ENCODE measurements at places on chromosomes 2 and 18.

- peak; percentile 49 for DNase-seq
Measured at GRCh38 chr18:63063171-63063570, 256.4 kb downstream of the BCL2 start.

DNA sequence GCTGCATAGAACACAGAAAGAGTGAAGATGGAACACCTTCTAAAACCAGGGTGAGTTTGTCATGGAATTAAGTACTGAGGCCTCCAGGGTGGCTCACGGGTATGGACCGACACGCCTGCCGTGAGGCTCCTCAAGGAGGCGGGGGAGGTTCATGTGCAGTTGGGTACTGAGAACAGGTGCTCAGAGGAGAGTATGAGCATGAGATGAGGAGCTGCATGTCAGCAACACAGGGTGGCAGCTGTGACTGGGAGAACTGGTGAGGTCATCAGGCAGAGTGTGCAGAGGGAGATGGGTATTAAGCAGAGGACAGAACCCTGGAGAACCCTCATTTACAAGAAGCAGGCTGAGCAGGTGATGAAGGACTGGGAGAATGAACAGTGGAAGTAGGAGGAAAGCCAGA lies 63.2 kb upstream of the KLHL29 start:
- no peak for DNase-seq

DNA sequence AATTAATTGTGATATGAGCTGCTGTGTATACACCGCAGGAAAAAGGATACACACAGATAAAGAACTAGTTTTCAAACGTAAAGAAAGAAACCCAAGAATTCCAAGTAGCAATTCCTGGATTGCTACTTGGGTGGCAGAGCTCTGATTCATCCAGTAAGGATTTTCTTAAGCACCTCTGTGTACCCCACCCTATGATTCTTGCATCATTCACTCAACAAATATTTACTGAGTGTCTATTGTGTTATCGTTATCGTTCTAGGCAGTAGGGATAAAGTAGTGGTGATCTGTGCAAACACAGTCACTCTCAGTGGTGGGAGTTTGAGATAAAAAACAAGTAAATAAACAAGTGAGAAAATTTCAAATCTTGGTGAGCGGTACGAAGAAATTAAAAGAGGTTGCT lies 4.9 kb upstream of the TMEM200C start:
- peak; percentile 25 for DNase-seq

GRCh38 chr2:191857259-191857805 lies 10.4 kb upstream of the CAVIN2 start:
- no peak for DNase-seq

DNA sequence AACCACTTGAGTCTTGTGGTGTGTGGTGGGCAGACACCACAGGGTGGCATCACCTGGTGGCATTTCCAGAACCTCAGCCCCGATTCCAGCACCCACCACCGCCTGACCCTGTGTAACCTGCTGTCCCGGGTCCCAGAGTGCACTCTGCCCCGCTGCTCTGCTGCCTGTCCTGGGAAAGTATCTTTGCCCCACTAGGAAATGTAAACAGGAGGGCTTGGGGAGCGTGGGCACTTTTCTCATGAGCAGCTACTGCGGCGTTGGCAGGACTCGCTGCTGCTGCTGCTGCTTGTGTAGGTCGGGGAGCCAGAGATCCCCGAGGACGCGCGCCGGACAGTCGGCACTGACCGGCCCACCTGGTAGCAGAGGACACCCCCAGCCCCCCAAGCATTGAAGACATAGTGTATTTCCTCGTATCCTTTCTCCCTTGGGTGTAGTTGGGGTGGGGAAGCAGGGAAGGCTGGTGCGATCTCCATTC lies 13.4 kb downstream of the DTYMK start:
- no peak for DNase-seq

- peak; percentile 99 for DNase-seq
Measured at GRCh38 chr2:45435316-45435715, 175.8 kb downstream of the SRBD1 start.

GRCh38 chr2:19677825-19678518 lies 223.8 kb downstream of the TTC32 start:
- DNase-seq: no peak

GRCh38 chr2:45919160-45919650 lies 267.7 kb downstream of the PRKCE start:
- no peak for DNase-seq

DNA sequence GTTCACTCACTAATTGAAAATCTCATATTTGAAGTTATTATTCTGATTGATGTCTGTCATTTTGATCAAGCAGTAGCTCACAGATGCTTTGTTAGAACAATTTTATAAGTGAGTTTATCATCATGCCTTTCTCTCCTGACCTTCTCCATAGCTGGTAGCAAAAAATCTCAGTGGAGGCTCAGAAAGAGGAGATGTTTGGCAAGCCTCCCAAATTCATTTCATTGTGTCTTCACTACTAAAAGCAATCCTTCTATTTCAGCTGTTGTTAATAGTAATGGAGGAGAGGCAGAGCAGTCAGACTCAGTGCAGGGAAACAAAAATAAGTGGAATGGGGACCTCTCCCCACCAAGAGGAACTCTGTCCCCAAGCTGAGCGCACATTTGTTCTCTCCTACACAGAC lies 2127.8 kb upstream of the CELF4 start:
- DNase-seq: no peak

DNA sequence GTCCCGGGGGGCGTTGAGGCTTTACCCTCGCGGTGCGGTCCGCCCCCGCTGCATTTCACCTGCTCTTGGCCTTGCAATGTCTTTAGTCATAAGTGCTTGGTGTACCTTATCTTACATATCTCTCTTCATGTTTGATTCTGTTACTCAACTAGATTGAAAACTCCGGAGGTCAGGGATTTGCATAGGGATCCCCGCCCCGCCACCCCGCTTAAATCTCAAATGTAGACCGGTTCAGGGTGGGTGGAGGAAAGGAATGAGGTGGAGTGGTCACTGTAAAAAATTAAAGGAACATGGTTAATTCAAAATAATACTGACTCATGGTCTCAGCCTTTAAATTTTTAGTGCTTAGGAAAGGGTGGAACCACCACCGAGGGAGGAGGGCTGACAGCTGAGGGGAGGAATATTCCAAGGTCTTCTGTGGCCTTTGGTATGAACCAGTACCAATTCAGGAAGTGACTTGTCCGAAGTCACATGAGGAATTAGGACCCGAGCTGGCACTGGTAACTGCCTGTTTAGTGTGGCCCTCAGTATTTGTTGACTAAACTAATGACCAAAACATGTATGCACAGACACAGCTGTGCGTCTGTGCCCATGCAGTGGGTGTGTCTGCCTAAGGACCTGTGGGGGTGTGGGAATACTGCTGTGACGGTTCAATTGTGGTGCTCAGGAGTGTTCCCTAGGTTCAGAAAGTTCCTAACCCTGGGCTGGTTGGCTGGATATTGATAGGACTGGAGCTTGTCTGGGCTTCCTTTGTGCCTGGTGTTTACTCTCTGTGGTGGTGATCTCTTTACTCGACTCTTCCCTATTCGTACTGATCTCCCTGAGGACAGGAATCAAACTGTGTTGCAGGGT lies 1.0 kb downstream of the PLEKHB2 start:
- peak; percentile 37 for DNase-seq

GRCh38 chr2:109272461-109272860 lies 143.5 kb downstream of the SH3RF3 start:
- no peak for DNase-seq

- DNase-seq: no peak
Measured at GRCh38 chr2:230008708-230009066, 60.0 kb downstream of the SLC16A14 start.

- no peak for DNase-seq
Measured at GRCh38 chr2:144158096-144158495, 361.8 kb downstream of the ZEB2 start.

DNA sequence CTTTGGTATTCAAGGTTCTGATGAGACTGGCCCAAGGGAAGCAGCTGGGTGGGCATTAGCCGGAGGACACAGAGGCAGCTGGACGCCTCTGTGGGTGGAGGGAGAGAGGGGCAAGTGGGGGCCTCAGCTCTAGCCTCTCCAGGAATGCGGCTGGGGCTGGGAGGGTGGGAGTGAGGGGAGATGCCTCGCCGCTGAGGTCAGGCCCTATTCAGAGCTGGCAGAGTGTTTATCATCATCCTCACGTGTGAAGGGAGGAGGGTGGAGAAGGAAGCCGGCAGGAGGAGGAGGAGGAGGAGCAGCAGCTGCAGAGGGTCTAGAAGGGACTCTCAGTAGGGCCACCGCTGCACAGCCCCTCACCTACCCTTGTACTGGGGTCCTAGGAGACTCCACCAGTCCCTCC lies 43.1 kb downstream of the TNS1 start:
- peak; percentile 64 for DNase-seq

- no peak for DNase-seq
Measured at GRCh38 chr2:207088839-207089238, 76.9 kb downstream of the KLF7 start.

DNA sequence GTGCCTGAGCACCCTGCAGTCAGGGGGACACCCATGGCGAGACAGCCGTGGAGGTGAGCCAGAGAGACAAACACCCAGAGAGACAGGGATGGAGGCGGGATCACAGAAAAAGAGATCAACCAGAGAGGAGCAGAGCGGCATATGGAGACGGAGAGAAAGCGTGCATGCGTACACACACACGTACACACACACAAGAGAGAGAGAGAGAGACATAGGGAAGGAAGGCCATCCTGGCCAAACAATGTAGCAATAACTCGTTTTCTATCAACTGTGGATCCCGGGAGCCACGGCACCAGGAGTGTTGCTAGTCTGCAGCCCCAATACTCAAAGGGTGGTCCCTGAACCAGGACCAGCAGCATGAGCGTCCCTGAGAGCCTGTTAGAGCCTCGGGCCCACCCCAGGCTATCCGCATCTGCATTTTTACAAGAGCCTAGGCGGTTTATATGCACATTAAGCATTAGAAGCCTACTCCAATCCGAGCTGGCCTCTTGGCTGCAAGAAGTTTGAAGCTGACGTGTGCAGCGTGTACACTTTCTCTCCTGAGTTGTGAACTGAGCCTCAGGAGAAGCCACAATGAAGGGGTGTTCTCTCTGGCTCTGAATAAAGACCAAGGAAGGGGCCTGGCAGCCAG lies 50.1 kb upstream of the MYCN start:
- DNase-seq: no peak

GRCh38 chr18:29087616-29088246 lies 910.8 kb upstream of the CDH2 start:
- peak; percentile 12 for DNase-seq

DNA sequence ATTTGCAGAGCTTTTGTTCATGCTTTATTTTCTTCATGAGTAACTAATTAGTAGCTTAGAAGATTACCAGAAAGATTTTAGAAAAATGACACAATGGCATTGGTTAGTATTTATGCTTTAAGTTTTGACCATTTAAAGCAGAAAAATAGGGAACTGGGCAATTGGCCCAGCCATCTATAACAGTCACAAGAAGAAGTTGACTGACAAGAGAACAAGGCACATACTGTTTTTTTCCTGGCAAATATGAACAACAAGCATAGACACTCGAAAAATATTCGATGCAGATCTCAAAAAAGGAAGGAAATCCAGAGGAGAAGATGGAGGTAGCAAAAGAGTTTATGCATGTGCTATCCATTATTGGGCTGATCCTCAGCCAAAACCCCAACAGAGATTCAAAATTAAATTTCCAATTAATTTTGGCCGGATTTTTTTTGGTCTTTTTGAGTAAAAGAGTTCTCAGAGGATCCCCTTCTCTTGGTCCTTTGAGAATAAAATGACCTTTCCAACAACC lies 200.8 kb upstream of the SLC35G4 start:
- no peak for DNase-seq

DNA sequence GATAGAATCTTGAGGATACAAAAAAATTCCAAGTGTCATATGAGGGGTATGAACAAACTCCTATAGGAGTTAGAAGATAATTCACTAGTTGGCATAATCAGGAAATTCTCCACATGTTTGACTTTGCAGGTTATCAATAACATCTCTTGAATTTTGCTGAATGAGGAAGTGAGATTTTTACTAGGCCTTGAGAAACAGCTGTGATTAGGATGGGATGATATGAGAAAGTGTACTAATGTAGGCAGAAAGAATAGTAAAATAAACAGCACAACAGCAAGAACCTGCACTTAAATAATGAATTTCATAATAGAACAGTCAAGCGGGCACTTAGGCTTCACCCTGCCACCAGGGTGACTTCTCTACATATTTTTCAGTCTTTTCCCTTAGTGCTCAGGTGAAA lies 570.8 kb upstream of the CRIM1 start:
- no peak for DNase-seq

DNA sequence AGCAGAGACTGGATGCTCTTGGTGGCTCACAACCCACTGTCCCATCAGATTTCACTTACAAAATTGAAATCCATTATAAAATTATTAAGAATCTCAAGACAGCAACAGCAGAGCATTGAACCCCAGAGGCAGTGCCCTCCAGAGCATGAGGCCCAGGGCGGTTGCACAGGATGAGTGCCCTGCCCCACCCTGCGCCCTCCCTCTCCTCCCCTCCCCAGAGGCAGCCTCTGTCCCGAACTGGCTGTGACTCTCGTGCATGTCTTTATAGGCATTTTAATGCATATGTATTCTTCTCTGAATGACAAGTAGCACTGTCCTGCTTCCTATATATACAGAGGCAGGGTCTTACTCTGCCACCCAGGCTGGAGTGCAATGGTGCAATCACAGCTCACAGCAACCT lies 10.4 kb downstream of the MFSD2B start:
- no peak for DNase-seq

GRCh38 chr2:233339427-233339826 lies 14.9 kb upstream of the DGKD start:
- DNase-seq: no peak

DNA sequence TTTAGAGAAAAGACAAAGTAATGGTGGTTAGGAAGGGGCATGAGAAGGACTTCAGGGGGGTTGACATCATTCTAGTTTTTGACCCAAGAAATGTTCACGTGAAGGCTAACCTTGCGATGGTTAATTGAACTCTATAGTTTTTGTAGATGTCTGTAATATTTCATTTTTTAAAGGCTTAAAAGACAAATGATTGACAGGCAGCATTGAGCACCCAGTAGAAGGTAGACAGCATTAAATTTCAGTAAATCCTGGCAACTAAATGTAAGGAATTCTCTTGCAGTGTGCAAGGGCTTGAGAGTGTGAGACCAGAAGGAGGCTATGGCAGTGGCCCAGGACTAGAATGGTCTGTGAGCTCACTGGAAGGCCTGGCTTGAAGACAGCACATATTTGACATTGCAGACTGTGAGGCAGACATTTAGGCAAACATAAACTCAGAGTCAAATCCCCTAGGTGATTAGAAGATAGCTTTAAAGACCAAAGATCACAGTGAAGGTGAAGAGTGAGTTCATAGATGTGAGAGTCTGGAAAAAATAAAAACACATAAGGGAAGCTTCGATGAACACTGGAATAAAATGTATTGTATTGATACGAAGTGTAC lies 100.1 kb upstream of the MAP4K4 start:
- peak; percentile 61 for DNase-seq

- no peak for DNase-seq
Measured at GRCh38 chr18:949724-950631, 45.3 kb downstream of the ADCYAP1 start.
